ENCODE measurements at places on chromosomes 16 and 17.

DNA sequence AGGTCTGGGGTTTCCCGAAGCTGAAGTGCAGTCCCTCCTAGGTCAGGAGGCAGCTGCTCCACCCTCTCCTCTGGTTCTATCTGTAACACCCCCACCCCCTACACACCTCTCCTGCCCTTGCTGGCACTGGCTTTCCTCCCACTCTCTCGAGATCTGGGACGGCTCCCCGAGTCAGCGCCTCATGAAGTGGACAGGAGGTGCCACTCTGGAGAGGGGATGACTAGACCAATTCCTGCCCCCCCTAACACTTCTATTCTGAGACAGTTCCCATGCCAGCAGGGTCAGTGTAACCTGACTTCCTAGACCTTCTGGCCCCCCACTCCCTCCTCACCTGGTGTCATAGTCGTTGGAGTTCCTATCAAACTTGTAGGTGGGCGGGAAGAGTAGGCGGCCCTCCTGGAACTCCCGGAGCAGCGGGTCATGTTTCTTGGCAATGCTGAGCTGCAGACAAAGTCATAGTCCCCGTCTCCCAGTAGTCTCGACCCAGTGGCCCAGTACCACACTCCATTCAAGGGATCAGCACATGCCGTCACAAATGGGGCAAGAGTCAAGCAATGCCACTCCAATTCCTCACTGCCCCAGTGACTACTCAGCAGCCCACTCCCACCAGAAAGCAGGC, 9.7 kb downstream of the INPP5K start:
- DNase-seq, result no peak

GRCh38 chr16:76963614-76964315, 227.2 kb upstream of the MON1B start:
- no peak for DNase-seq

- no peak for DNase-seq
These were observed 9.0 kb downstream of the C16orf54 start for GRCh38 chr16:29736764-29737163.

- no peak for DNase-seq
These were observed 181.8 kb upstream of the CIBAR2 start for GRCh38 chr16:85293904-85294642.

- DNase-seq, result no peak
These were observed 336.9 kb downstream of the SOX9 start for GRCh38 chr17:72457712-72458111.

DNA sequence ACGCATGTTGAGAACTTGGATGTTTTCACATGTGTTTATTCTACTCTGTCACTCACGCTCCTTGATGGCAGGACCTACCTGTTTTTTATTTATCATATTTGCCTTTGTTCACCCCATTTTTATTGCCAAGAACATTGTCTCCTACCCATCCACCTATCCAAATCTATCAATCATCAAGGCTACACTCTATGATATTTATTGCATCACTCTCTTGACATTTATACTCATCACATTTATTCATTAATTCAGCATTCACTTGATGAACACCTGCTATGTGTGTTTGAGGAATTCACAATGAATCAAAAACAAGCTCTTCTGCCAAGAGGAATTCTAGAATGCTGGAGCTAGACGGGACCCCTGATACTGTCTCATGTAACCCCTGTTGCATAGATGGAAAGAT, 94.5 kb upstream of the ZNF469 start:
- no peak for DNase-seq

DNA sequence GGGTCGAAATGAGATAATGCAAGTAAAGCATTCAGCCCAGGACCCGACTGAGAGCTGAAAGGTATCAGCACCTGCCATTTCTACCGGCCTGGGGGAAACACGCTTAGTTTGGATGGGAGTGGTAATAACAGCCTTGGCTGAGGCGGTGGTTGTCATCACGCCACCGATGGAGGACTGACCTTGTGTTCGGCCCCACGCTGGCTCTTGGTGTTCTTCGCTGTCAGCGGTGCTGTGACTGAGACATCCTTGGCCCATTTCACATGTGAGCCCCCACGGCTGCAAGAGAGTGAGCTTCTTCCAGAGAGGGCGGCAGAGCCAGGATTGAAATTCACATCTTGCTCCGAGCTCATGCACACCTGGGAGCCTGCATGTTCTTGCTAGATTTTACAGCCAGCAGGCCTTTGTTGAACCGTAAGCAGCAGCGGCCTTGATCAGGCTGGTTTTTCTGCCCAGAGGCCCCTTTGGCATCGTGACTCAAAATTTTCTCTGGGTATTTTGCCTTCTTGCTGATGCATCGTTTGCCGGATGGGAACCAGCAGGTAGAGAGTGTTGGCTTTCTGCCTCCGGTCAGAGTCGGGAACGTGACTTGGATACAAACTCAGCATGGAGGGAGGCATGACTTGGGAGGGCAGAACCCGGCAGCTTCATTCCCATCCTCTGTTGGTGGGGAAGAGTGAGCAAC, 341.5 kb downstream of the SNX29 start:
- no peak for DNase-seq

- no peak for DNase-seq
These were observed 23.0 kb downstream of the RARA start for GRCh38 chr17:40331743-40332641.

- no peak for DNase-seq
These were observed 5.7 kb downstream of the LASP1 start for GRCh38 chr17:38875477-38876075.

- DNase-seq, result no peak
These were observed 7.9 kb upstream of the BAIAP2 start for GRCh38 chr17:81027038-81027437.

DNA sequence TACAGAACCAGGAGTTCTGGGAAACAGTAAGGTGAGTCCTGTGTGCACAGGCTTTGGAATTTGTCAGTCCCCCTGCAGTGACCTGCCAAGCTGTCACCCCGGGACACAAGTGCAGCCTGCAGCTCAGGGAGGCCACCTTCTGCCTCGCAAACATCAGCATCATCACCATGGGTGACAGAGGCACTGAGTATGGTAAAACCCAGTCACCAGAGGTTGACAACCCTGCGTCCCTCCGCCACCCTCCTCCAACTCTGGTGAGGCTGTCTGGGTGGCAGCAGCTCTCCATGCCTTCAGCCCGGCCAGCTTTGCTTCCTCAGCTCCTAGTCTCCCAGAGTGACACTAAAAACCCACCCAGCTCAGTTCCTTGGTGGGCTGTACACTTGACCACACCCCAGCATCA, 221.0 kb downstream of the CPPED1 start:
- no peak for DNase-seq

DNA sequence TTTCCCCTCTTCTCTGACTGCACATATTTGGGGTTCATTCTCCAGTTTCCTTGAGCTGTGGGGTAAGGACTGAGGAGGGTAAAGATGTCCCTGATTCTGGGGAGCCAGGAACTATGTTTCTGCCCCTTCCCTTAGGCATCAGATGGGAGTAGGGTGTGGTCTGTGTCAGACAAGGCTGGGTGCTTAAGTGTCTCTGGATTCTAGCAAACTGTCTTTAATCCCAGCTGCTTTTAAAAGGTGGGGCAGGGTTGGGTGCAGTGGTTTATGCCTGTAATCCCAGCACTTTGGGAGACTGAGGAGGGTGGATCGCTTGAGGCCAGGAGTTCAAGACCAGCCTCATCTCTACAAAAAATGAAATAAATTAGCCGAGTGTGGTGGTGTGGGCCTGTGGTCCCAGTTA, 13.0 kb downstream of the LASP1 start:
- no peak for DNase-seq

DNA sequence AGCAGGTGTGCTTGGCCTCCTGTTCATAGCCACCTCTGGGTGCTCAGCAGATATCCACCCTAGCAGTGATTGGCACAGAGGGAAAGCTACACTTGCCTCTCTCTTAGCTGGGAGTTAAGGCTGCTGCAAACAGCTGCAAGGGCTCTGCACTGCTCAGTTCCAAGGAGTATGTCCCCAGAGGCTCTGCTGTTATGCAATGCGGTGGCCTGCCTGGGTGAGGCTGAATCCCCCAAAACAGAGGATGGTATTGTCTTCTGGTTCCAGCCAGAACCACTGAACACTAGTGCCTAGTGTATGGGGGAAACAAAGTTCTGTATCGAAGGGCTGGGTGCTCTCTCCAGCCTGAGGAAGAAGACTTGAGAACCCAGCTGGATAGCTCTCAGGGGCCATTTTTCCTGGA, 16.8 kb downstream of the TMEM94 start:
- no peak for DNase-seq

DNA sequence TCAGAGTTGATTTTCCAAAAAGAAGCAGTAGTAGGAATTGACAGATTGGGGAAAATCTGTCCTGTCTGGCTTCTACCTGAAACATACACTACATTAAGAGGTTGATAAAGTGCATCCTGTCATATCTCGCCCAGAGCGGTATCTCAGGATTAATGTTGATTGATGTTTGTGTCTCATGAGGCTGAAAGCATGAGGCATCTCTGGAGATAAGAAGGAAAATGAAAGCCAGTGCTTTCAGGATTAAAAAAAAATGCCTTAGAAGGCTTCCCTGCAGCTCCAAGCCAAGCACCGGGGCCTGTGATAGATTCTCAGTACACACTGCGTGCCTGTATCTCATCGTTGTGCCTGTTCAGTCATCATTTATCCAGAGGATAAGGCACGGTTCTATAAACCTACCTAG, 26.4 kb upstream of the CD300E start:
- no peak for DNase-seq

- no peak for DNase-seq
These were observed 43.0 kb downstream of the TRARG1 start for GRCh38 chr17:1322480-1322879.

GRCh38 chr16:86031141-86031678, 132.2 kb downstream of the IRF8 start:
- no peak for DNase-seq
